Subcutaneous preadipocyte (primary cell): ENCODE measurements at places on chromosomes 5 and 9. TPM values are rescaled to one million over a fixed set of nuclear protein-coding genes. Genes with fewer than 3 reads are reported as not detected.

Gene ECSCR
- total RNA-seq: 0.37 TPM in 1 of 2 replicates, not detected in the other

Gene LCN9
- not detected in 2 replicates for total RNA-seq

Gene CEP72
- 3.7 and 7.0 TPM in 2 replicates for total RNA-seq

Gene ACSL6
- not detected in 2 replicates for total RNA-seq

Gene ANKRD34B
- total RNA-seq: not detected in 2 replicates

Gene UBQLN1
- 75.3 and 113 TPM in 2 replicates for total RNA-seq

Gene C5orf34
- total RNA-seq: 5.5 and 7.6 TPM in 2 replicates

Gene TNFSF8
- total RNA-seq: not detected in 2 replicates

Gene SHROOM1
- total RNA-seq: 3.3 and 7.8 TPM in 2 replicates

Gene LIFR
- 44.8 and 65.3 TPM in 2 replicates for total RNA-seq

Gene SLC1A3
- 10.3 and 16.8 TPM in 2 replicates for total RNA-seq

Gene ATP10B
- total RNA-seq: not detected in 2 replicates

Gene FREM1
- total RNA-seq: 0.37 and 0.39 TPM in 2 replicates

Gene ERAP2
- total RNA-seq: 41.6 and 44.8 TPM in 2 replicates

Gene WNT8A
- not detected in 2 replicates for total RNA-seq
